ENCODE measurements at places on chromosomes 11 and 22.

DNA sequence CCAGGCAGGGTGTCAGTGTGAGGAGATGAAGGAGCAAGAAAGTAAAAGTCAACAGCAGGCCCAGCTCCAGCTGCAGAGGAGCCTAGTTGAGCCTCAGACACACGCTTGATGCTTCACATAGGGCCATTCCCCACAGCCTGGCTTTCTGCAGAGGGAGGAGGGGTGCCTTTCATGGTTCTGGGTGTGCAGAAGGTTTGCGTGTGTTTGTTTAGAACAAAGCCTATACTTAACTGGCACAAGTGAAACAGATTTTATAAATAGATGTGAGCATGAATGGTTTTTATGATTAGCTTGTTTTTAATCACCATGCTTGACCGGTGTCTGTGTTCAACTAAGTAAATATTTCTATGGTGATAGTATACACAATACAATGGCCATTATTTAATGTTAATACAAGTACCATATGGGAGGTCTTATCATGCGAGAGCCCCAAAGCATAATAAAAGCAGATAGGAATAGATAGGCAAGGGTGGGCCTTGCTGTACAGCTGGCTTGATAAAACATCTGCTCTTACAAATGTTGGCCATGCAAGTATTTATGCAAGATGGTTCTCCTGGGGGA is 290.2 kb downstream of the ETS1 start:
- DNase-seq: no peak

- no peak for DNase-seq
Observed at GRCh38 chr11:66784575-66784974, 55.6 kb upstream of the SPTBN2 start.

- no peak for DNase-seq
Observed at GRCh38 chr11:115709297-115709696, 205.1 kb upstream of the CADM1 start.

GRCh38 chr11:94851864-94852636 is 83.9 kb downstream of the AMOTL1 start:
- no peak for DNase-seq

- DNase-seq: no peak
Observed at GRCh38 chr11:122843281-122844141, 5.2 kb downstream of the CRTAM start.

DNA sequence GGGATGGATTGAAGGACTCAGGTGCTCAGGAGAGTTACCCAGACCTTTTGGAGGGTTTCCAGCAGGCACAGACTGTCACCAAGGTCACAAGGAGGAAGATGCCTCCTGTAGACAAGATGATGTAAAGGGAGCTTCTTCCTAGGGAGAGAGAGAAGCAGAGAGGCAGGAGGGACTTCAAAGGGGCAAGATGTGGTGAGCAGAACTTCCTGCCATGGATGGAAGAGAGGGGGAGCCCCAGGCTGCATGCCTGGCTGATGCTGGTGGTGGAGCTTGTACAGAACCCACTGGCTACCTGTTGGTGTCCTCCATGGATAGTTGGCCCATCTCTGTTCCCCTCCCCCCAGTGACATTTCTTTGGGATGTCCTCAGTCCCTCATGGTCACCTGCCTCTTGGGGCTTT is 4.2 kb downstream of the HEPN1 start:
- DNase-seq: no peak

DNA sequence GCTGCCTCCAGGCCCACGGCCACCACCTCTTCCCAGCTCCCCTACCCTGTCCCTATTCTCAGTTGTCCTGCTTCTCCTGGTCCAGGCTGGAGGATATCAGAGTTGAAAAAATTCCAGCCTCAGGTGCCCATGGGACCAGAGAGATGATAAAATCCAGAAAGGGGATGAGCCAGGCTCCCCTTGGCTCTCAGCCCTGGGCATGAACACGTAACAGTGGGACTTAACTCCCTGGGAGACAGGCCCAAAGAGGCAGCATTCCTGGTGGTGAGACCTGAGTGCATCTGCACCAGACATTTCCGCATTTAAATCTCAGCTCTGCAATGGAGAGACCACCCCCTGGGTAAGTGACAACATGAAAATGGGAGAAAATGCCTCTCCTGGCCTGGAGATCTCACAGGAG is 10.4 kb upstream of the SLC39A13 start:
- no peak for DNase-seq

DNA sequence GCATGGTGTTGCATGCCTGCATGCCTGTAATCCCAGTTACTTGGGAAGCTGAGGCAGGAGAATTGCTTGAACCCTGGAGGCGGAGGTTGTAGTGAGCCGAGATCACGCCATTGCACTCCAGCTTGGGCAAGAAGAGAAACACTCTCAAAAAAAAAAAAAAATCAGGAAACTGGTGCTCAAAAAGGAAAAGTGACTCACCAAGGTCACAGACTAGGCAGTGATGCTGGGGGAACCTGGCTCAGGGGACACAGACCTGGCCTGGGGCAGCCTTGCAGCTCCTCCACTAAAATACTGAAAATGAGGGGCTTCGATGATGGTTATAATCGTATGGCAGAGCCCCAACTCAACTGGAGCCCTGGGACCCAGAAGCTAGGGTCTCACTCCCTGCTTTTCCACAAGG is 8.1 kb upstream of the SLC35E4 start:
- DNase-seq: no peak

DNA sequence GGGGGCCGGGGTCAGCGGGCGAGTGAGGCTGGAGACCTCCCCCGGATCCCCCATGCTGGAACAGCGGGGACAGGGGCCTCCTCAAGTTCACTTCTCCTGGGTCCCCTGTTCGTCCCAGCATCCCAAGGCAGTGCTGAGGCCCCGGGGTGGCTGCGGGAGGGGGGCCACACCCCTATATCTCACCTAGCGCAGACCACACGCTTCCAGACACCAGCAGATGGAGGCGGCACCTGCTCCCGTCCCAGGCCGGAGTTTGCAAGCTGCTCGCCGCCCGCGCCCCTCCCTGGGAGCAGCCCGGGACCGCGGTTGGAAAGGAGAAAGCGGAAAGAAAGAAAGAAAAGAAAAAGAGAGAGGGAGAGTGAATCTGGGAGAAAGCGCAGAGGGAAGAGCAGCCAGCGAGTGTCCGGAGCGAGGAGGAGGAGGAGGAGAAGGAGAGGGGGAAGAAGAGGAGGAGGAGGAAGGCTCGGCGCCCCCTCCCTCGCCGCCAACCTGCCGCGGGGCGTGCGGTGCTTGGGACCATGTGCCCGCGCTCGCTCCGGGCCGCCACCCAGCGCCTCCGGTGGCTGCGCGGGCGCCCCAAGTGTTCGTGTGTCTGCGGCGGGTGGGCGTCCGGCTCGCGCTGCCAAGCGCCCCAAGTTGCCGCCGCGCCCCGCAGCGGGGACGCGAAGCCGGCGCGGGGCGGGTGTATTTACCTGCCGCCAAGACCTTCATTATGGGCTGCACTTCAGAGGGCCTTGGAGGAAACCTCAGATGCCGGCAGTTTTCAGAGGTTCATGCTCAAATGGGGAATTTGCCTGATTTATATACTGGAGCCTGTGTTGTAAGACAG is at the start of gene LIF:
TSS of gene LIF (minus strand) at position 775 of the 829 bp plus-strand sequence. CDS start at position 711, 64 bp downstream.
- DNase-seq: no peak

GRCh38 chr22:40022536-40023240 is 27.9 kb downstream of the FAM83F start:
- DNase-seq: no peak

GRCh38 chr11:20024172-20024935 is 135.9 kb downstream of the DBX1 start:
- no peak for DNase-seq

DNA sequence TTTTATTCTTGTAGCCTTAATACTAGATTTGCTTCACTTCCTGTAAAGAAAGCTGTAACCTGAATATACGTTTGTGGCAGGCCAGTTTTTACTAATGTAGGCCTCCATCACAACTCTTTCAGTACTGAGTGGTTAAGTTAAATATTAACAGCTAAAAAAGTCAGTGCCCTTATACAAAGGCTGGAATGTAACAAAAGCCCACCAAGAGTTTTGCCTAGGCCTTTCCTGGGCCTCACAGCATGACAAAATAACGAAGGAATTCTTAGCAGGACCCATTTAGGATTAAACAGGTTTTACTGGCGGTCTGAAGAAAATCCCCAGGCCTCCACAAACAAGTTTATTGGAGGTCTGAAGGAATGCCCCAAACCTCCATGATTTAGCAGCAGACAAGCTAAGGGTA is 43.7 kb downstream of the PIWIL3 start:
- no peak for DNase-seq

DNA sequence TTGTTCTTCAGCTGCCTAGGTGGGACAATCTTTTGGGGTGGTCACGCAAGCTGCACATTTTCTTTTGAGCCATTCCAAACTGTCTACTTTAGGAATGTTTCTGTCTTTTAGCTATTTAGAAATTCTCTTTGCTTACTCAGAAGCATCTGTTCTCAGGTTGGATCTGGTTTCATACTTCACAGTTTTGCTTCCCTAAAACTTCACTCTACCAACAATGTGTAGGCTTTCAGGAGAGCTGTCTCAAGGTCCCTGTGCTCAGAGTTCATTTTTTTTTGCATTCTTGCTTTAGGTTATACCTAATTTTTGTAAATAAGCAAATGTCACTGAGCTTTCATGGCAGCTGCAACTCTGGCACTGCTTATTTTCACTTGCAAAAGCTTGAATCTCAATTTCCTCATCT is 36.7 kb downstream of the CCDC90B start:
- DNase-seq: no peak

DNA sequence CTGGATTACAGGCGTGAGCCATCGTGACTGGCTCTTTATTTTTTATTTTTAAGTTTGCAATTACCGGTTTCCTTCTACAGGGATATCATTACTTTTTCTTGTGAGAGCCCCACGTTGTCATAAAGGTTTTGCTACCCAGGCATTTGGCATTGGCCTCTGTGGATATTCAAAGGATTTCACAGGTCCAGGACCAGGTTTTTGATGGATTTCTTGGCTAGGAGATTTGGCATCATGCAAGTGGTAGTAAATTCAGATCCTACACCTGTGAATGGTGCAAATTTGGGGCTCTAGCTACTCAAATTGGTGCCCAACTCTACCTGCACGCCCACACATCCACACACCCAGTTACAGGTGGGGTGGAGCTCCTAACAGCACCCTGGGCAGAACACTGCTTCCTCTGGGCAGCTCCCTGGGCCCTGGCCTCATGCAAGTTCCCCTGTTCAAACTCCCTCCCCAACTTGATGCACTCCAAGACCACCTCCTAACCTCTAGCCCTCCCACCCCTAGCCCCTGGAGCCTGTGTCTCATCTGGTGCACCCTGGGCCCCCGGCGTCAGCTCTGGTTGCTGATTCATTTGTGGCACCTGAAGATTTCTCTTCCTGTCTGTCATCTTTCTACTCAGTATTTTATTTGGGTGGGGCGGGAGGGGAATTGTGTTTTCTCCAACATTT is 9.3 kb upstream of the MRGPRD start:
- no peak for DNase-seq

GRCh38 chr11:40384991-40385390 is 1074.5 kb downstream of the LRRC4C start:
- no peak for DNase-seq

DNA sequence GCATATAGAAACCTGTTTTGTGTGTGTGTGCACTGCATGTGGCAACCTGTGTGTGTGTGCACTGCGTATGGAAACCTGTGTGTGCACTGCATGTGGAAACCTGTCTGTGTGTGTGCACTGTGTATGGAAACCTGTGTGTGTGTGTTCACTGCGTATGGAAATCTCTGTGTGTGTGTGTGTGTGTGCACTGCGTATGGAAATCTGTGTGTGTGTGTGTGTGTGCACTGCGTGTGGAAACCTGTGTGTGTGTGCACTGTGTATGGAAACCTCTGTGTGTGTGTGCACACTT is 72.2 kb upstream of the CCND1 start:
- no peak for DNase-seq

DNA sequence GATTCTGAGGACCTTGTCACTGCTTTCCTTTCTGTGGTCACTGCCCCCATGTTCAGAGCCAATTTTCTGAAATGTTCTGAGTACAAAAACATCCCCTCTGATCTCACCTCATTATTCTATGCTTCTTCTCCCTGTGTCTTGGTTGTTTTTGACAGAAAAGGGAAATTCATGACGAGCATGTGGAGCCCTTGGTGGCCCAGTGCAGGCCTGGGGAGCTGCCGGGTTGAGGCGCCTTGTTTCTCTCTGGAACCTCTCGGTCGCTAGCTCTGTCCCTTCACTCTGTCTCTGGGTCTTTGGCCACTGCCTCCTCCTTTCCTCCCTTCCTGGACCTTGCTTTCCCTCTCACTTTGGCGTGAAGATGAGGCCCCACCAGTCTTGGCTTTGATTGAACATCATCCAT is 63.0 kb upstream of the THY1 start:
- no peak for DNase-seq

Data from activated CD8-positive, alpha-beta memory T cell treated with anti-CD3 and anti-CD28 coated beads for 1 hour (primary cell).